Metanephros (tissue), 2 donors: ENCODE measurements at places on chromosomes 7 and 10. TPM values are rescaled to one million over a fixed set of nuclear protein-coding genes. Genes with fewer than 3 reads are reported as not detected.

IDI2 gene
- not detected for total RNA-seq

PRKAR2B gene
- 24.5 TPM for total RNA-seq

EBLN1 gene
- not detected for total RNA-seq

CABCOCO1 gene
- 1.4 TPM for total RNA-seq

KIAA1549 gene
- total RNA-seq, result 9.7 TPM

DPP6 gene
- total RNA-seq, result 48.7 TPM

ADCY1 gene
- 4.3 TPM for total RNA-seq

HOXA4 gene
- total RNA-seq, result 3.7 TPM

FGL2 gene
- 97.6 TPM for total RNA-seq

ITPRID1 gene
- total RNA-seq, result not detected

TUBAL3 gene
- not detected for total RNA-seq

TFPI2 gene
- total RNA-seq, result 9.8 TPM

GPR22 gene
- total RNA-seq, result not detected
